ENCODE measurements at places on chromosomes 3 and 15.

DNA sequence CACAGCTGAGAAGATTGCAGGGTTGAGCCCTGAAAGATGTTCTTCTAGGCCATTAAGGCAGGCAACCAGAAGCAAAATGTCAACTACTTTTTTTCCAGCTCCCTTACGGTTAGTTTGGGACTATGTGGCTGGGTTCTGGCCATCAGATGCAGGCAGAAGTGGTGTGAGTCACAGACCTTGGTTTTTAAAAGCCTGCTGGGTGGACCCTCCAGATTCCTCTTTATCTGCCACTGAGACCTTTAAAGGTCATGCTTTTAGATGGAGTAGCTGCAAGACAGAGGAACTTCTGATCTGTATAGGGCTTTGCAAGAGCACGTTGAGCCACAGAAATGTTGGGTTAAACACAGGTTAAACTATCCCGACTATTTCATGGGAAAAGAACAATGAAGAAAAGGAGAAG lies 102.9 kb downstream of the CHST2 start:
- H3K4me3 ChIP-seq = no peak overlapping the region
- no peak overlapping the region for H3K27ac ChIP-seq
- no peaks in the 10 kb centered on the region for H3K4me1 ChIP-seq
- H3K27me3 ChIP-seq = no peaks in the 10 kb centered on the region
- no peak for DNase-seq

DNA sequence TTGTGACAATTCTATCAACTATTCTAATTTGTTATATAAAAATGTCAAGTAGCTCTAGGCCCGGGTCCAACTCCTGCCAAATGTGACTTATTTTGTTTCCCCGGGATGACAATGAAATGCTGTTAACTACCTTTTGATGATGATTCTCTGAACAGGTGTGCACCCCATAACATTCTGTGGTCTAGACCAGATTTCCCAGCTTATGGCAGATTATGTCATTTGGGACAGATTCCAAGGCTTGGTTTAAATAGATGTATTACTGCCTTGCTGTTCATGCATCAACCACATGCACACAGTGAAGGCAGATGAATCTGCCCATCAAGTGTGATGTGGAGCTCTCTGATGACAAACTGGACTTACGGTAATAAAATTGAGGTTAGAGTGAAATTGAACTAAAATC lies 150.5 kb downstream of the MECOM start:
- H3K36me3 ChIP-seq = no peaks in the 10 kb centered on the region
- no peak overlapping the region for H3K27ac ChIP-seq
- no peak for DNase-seq

DNA sequence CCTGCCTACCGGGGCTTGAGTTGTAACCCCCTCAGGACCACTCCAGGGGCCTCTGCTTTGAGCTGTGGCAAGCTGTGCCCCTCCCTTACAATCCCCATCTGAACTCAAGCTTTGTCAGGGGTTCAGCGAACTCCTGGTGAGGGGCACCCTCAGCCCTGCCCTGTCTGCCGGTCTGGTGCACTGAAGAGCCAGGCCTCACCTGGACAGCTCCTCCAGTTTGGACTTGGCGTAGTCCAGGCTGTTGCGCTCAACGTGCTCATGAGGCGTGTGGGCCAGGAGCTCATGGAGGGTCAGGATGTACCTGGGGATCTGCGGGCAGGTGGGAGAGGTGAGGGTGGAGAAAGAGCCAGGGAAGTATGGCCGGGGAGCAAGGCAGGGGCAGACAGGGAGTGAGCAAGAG lies 59.4 kb downstream of the RASGRF1 start:
- H3K36me3 ChIP-seq = no peaks in the 10 kb centered on the region
- H3K27me3 ChIP-seq = no peaks in the 10 kb centered on the region
- peaks cover 13% of the 10 kb centered on the region for H3K4me1 ChIP-seq

- DNase-seq = peak; percentile 60
- H3K4me3 ChIP-seq = no peak overlapping the region
- no peaks in the 10 kb centered on the region for H3K36me3 ChIP-seq
- no peaks in the 10 kb centered on the region for H3K27me3 ChIP-seq
- H3K4me1 ChIP-seq = no peaks in the 10 kb centered on the region
These were observed 64.2 kb upstream of the FOXP1 start for GRCh38 chr3:71647751-71648150.

GRCh38 chr15:52734329-52734728 lies 55.1 kb upstream of the ATOSA start:
- peak; percentile 38 for DNase-seq
- no peak overlapping the region for H3K27ac ChIP-seq
- H3K36me3 ChIP-seq = no peaks in the 10 kb centered on the region
- H3K27me3 ChIP-seq = no peaks in the 10 kb centered on the region

GRCh38 chr3:31790193-31791089 lies 190.6 kb downstream of the OSBPL10 start:
- H3K27me3 ChIP-seq = no peaks in the 10 kb centered on the region
- no peak overlapping the region for H3K4me3 ChIP-seq
- no peak overlapping the region for H3K27ac ChIP-seq
- H3K36me3 ChIP-seq = no peaks in the 10 kb centered on the region
- no peaks in the 10 kb centered on the region for H3K4me1 ChIP-seq
- DNase-seq = no peak

DNA sequence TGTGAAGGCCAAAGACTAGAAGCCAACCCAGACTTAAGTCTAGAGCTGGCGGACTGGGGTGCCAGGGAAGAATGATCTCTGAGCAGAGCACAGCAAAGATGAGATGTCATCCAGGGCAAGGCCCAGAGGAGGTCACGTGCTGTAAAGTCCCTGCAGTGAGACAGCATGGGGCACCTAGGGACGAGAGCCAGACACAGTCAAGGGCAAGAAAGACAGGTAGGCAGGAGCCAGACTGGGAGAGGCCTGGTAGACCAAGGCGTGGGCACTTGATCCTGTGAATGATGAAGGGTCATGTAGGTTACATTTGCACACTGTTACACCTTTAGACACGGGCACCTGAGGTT lies 379.7 kb upstream of the PROK2 start:
- H3K27me3 ChIP-seq = no peaks in the 10 kb centered on the region
- H3K4me1 ChIP-seq = peaks cover 4% of the 10 kb centered on the region

GRCh38 chr3:108406063-108406660 lies 104.2 kb downstream of the MYH15 start:
- DNase-seq = peak; percentile 55
- H3K36me3 ChIP-seq = no peaks in the 10 kb centered on the region
- H3K27ac ChIP-seq = no peak overlapping the region
- H3K4me3 ChIP-seq = no peak overlapping the region
- no peaks in the 10 kb centered on the region for H3K27me3 ChIP-seq

GRCh38 chr3:81585056-81585455 lies 176.4 kb downstream of the GBE1 start:
- no peaks in the 10 kb centered on the region for H3K4me1 ChIP-seq
- H3K27me3 ChIP-seq = no peaks in the 10 kb centered on the region
- DNase-seq = no peak
- no peaks in the 10 kb centered on the region for H3K36me3 ChIP-seq
- no peak overlapping the region for H3K4me3 ChIP-seq
- no peak overlapping the region for H3K27ac ChIP-seq

DNA sequence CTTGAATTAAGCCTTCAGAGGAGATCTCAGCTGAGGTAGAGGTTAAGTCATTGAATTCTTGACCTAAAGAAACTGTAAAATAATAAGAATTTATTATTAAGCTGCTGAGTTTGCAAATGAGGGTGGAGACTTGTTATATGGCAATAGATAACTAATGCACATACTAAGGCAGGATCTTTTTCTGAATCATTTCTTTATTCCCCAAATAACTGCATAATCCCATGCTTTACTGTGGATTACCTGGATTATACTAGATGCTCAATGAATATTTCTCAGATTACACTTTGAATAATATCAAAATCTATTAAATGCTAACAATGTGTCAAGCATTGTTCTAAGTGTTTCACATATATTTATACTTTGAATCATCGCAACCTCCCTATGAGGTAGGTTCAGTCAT lies 532.5 kb downstream of the NAALADL2 start:
- no peak overlapping the region for H3K27ac ChIP-seq
- no peaks in the 10 kb centered on the region for H3K36me3 ChIP-seq
- DNase-seq = no peak
- H3K4me1 ChIP-seq = no peaks in the 10 kb centered on the region
- no peak overlapping the region for H3K4me3 ChIP-seq

- DNase-seq = no peak
- no peaks in the 10 kb centered on the region for H3K36me3 ChIP-seq
- no peaks in the 10 kb centered on the region for H3K27me3 ChIP-seq
- H3K4me3 ChIP-seq = no peak overlapping the region
- no peak overlapping the region for H3K27ac ChIP-seq
These were observed 28.0 kb downstream of the ACAA1 start for GRCh38 chr3:38108649-38109579.

GRCh38 chr15:65211482-65211982 lies 259 bp upstream of the CILP start:
- DNase-seq = peak; percentile 30
- H3K27ac ChIP-seq = no peak overlapping the region
- H3K27me3 ChIP-seq = no peaks in the 10 kb centered on the region
- no peaks in the 10 kb centered on the region for H3K4me1 ChIP-seq
- no peaks in the 10 kb centered on the region for H3K36me3 ChIP-seq

- H3K36me3 ChIP-seq = no peaks in the 10 kb centered on the region
- no peaks in the 10 kb centered on the region for H3K27me3 ChIP-seq
- H3K27ac ChIP-seq = no peak overlapping the region
- no peak overlapping the region for H3K4me3 ChIP-seq
- H3K4me1 ChIP-seq = no peaks in the 10 kb centered on the region
These were observed 245.6 kb upstream of the PEX5L start for GRCh38 chr3:180282386-180282785.

DNA sequence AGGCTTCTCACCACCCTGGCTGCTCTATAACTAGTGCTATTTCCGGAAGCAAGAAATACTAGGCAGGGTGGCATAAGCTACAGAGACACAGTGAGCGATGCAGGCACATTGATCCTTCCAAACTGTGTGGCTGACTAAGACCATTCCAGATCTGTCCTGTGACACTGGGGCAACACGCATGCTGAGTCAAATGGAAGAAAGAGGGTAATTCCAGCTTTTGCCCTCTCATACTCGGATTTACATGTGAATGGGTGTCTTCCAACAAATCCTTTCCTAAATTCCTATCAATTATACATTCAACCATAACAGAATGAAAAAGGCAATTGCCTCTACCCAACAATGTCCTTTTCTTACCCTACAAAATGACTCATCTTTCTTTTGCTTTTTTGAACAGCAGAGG lies 5.1 kb downstream of the FSIP1 start:
- no peaks in the 10 kb centered on the region for H3K27me3 ChIP-seq
- no peaks in the 10 kb centered on the region for H3K36me3 ChIP-seq
- H3K4me1 ChIP-seq = no peaks in the 10 kb centered on the region
- H3K4me3 ChIP-seq = no peak overlapping the region

- peak; percentile 80 for DNase-seq
- H3K4me1 ChIP-seq = peaks cover 18% of the 10 kb centered on the region
- no peaks in the 10 kb centered on the region for H3K36me3 ChIP-seq
- H3K27me3 ChIP-seq = no peaks in the 10 kb centered on the region
These were observed 71.5 kb upstream of the PLXNA1 start for GRCh38 chr3:126911162-126912026.

- H3K4me1 ChIP-seq = peaks cover under 1% of the 10 kb centered on the region
- H3K4me3 ChIP-seq = no peak overlapping the region
- peaks cover 12% of the 10 kb centered on the region for H3K36me3 ChIP-seq
- no peak for DNase-seq
- H3K27ac ChIP-seq = no peak overlapping the region
These were observed 18.3 kb downstream of the UBAP1L start for GRCh38 chr15:65096481-65097385.

GRCh38 chr3:127999509-128000106 lies 52.6 kb upstream of the SEC61A1 start:
- no peak overlapping the region for H3K27ac ChIP-seq
- no peak for DNase-seq
- H3K36me3 ChIP-seq = no peaks in the 10 kb centered on the region

- H3K36me3 ChIP-seq = no peaks in the 10 kb centered on the region
- H3K27ac ChIP-seq = no peak overlapping the region
- peaks cover 84% of the 10 kb centered on the region for H3K27me3 ChIP-seq
- peaks cover 41% of the 10 kb centered on the region for H3K4me1 ChIP-seq
These were observed 3.0 kb downstream of the ISL2 start for GRCh38 chr15:76339305-76340197.

- no peak for DNase-seq
- H3K27ac ChIP-seq = no peak overlapping the region
- no peaks in the 10 kb centered on the region for H3K27me3 ChIP-seq
These were observed 8.7 kb upstream of the PCSK6 start for GRCh38 chr15:101498076-101498716.

DNA sequence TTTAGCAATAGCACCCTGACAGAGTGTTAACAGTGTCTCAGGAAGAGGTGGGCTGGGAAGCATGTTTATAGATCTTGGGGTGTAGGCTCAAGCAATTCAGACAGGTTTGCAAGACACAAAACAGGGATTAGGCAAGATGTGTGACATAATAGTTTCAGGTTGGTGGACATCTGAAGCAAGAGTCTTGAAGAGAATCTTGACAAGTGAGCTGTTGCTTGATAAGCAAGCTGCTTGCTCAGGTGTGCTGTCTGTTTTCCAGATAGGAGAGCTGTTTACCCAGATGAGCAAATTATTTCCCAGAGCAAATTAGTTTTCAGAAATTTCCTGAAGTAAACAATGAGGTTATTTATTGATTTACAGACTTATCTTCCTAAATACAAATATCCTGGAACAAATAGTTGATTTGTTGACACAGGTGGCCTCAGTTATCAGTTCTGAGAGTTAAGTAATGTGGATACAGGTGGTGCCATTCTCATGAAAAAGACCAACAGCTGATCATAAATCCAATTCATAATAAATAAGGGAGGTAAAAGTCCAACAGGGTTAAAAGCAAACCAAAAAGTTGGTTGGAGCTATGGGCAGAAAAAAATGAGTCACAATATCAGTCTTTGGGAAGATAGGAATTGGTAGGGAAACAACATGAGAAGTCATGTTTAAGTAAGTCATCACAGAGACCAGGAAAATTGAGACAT lies 437.3 kb downstream of the TBL1XR1 start:
- H3K27ac ChIP-seq = no peak overlapping the region
- H3K4me3 ChIP-seq = no peak overlapping the region
- H3K27me3 ChIP-seq = no peaks in the 10 kb centered on the region

GRCh38 chr3:185699927-185700326 lies 113.8 kb downstream of the SENP2 start:
- no peak overlapping the region for H3K27ac ChIP-seq
- peaks cover 1% of the 10 kb centered on the region for H3K36me3 ChIP-seq
- H3K4me3 ChIP-seq = no peak overlapping the region
- no peaks in the 10 kb centered on the region for H3K4me1 ChIP-seq

- peak; percentile 95 for DNase-seq
- H3K4me3 ChIP-seq = no peak overlapping the region
- H3K36me3 ChIP-seq = no peaks in the 10 kb centered on the region
- peak overlapping the region; percentile 94 for H3K27ac ChIP-seq
- peaks cover 9% of the 10 kb centered on the region for H3K4me1 ChIP-seq
These were observed 463.8 kb downstream of the EDEM1 start for GRCh38 chr3:5651351-5651750.

DNA sequence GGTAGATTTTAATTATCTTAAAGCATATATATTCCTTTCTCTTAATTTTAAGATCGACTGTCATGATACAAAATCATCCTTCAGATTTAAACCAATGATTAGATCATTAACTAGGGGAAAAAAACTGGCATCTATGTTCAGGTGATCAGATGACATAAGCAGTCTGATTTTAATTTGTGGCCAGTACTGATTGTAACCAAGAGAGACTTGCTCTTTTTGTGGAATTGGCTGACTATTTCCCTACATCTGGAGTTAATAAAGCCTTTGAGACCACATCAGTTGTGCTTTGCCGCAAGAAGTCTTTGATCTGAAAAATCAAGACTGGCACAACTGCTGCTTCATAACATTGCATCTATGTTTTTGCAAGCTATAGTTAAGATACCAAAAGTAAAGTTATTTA lies 148.4 kb upstream of the CGNL1 start:
- no peaks in the 10 kb centered on the region for H3K27me3 ChIP-seq
- H3K4me3 ChIP-seq = no peak overlapping the region
- no peaks in the 10 kb centered on the region for H3K4me1 ChIP-seq
- no peak overlapping the region for H3K27ac ChIP-seq
- DNase-seq = no peak

All from trophoblast cell (in vitro differentiated cells and primary cell).